ENCODE measurements at places on chromosomes 1 and 21.

DNA sequence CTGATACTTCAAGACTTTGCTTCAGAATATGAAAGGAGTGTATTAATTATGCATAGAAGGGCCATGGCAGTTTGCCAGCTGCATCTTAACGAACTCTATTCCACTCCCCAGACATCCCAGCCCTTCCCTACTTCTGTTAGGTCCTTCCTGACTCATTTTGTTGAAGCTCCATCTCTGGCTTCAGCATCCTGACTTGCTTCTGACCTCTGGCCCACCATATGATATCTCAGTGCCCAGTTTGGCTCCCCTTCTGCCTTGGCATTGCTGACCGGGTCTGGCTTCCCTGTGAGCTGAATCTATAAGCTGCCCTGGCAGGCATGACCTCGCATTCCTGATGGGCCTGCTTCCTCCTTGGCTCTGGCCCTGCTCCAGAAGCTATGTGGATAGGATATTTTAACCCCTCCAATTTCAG is 27.6 kb upstream of the ARHGAP29 start:
- DNase-seq, result no peak

DNA sequence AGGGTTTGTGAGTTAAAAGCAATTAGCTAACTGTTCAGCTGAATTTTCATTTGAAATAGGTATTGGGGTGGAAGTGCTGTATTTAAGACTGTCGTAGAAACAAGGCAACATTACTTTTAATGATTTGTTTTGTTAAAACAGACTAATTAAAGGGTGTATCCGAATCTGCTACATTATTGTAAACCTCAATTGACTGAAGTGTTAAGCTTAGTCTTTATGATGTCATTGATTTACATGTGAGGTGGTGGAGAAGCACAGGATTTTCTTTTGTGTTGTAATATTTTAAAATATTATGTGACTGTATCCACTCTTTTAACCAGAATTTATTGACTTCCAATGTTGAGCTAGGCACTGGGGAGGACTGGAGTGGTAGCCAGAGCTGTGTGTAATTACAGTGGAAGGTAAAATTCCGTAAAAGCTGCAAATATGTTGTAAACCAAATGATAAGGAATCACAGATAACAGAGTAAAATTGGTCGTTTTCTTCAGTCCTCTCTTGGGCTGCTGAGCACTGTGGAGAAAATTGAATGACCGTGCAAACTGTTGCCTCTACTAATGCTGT is 1.6 kb downstream of the HOOK1 start:
- DNase-seq, result no peak

GRCh38 chr1:186076006-186076405 is 299.0 kb downstream of the TPR start:
- no peak for DNase-seq

DNA sequence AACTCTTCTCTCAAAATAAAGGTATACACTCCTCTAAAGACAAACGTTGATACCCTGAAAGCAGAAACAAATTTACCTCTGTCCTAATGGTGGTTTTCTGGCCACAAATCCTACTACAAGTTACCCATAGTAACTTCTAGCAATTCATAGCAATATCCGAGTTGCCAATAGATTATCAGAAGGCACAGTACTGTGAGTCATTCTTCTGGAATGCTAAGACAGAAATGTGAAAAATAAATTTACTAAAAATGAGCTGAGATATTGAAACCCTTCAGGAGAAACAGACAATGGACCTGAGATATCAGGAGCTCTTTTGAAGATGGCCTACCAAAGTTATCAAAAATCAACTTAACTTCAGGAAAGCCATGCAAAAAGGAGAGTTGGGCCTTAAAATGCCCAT is 715.0 kb upstream of the ADAMTS5 start:
- DNase-seq, result no peak

- no peak for DNase-seq
Measured at GRCh38 chr1:99700020-99700419, 54.1 kb downstream of the PALMD start.
